Stimulated activated CD4-positive, alpha-beta T cell treated with anti-CD3 and anti-CD28 coated beads, Interleukin-15, amount 100 ng/mL, for 1 hour (primary cell): ENCODE measurements at places on chromosomes 4 and X.

DNA sequence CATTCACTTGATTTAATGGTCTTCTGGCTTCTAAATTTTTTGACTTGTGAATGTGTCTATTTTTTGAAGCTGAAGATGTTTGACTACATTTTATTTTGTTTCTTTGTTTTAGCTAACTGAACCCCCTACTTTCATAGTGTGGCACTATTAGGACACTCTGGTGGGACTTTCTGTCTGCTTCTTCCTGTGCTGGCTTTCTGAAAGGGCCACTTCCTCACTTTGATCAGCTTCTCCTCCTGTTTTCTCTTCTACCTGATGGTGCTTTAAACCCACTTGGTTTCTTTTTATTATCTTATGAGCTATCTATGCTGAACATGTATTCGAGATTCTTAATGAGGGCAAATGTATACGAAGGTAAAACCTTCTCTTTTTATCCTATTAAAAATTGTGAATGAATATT, 186.1 kb upstream of the CASK start:
- DNase-seq = no peak

GRCh38 chrX:150362599-150363481, at the start of gene MAMLD1:
Gene MAMLD1 (plus strand): TSS chrX:150363317. CDS start chrX:150445517, 82,200 bp downstream.
- DNase-seq = no peak

- DNase-seq = no peak
Measured at GRCh38 chr4:99190336-99190735, 28.7 kb downstream of the ADH6 start.

DNA sequence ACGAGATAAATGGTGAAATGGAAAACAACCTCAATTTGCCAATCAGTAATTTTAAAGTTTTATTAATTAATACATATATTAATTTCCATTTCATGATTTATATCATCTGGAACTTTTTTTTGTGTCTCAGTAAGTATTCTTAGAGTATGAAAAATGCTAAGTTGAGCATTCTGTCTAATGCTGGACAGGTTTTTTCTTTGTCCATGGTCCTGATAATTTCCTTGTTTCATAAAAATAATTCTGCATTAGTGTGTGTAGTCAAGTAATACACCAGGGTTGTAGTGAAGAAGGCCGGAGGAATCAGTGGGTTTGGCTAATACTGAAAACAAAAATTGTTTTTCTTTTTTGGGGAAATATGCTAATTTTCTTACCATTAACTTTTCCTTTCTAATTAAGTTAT, 9.9 kb downstream of the ANAPC4 start:
- DNase-seq = no peak

- DNase-seq = no peak
Measured at GRCh38 chr4:38948551-38948950, 80.9 kb downstream of the FAM114A1 start.

- no peak for DNase-seq
Measured at GRCh38 chrX:71118985-71119535, 664 bp downstream of the MED12 start.

DNA sequence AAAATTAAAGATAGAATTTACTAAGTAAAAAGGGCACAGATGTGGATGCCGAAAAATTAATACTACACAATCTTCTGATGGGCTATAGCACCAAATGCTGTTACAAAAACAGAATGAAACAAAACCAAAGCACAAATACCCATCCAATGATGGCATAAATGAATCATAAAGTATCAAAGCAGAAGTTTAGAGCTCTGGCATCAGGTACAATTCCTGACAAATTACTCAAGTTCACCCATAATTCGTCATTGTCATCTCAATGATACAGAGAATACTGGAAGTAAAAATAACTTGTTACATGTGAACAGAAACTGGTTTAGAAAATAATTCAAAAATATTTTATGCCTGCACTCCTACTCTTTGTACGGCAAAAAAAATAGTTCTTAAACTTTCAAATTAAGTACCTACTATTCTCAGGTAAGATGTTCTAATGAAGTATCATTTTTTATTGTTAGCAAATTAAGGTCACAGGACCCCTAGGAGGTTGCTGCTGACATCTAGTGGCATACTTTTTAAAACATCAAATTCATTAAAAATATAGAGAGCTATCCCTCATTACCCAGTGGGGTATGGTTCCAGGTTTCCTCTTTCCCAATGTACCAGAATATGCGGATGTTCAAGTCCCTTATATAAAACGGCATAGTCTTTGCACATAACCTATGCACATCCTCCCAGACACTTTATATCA, 126.1 kb downstream of the INPP4B start:
- DNase-seq = no peak

DNA sequence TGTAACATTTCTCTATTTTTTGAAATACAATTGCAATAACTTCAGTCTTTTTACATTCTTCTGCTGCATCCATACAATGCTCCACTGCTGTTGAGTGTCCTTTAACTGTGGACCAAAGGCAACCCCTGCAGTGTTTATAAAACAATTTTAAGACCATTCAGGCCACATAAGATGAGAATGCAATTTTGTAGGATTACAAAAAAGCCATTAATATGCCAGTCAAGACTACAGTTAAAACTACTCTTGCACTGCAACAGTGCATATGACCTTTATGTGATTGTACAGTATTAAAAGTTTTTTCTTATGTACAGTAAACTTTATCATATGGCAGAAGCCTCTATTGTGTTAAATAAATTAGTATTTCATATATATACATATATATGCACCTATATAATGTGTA, 55.7 kb upstream of the ATOH1 start:
- no peak for DNase-seq

DNA sequence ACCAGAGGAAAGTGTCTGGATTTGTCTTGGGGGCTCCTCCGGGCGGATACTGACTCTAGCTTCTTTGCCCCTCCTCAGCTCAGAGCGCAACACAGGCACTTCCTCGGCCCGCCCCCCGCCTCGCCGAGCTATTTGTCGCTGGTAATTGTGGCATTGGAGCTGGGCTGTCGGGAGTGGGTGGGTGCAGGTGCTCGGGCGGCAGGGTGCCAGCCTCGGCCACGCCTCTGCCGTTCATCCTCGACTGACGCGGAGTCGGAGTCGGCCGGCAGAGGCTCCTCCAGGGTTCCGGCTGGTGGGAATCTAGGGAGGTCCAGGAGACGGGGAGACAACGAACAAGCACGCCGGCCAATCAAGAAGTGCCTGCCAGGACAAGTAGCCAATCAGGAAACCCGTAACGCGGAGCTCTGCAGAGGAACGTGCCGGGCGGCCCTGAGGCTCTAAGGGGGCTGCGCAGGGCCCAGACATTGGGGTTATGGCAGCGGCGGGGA, 3.9 kb upstream of the SYN1 start:
- DNase-seq = peak; percentile 14

- no peak for DNase-seq
Measured at GRCh38 chrX:20254712-20255299, 11.9 kb downstream of the RPS6KA3 start.

GRCh38 chr4:185683222-185683621, 128.8 kb downstream of the SORBS2 start:
- DNase-seq = no peak

- DNase-seq = peak; percentile 9
Measured at GRCh38 chrX:133792198-133792953, 193.0 kb downstream of the GPC3 start.

GRCh38 chr4:2798399-2799223, 5.7 kb downstream of the SH3BP2 start:
- DNase-seq = no peak

DNA sequence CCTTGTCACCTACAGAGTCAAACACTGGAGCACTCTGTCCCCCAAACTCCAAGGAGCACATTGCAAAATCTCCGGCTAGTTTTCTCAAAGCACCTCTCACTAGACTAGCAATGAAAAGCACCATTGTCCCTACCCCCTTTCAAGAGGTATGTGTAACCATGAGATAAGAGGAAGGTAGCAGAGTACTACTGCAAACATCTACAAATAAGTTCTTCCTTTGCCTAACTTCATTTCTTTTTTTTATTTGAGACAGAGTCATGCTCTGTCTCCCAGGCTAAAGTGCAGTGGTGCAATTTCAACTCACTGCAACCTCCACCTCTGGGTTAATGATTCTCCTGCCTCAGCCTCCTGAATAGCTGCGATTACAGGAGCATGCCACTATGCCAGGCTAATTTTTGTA, 17.7 kb downstream of the PPP4R3C start:
- DNase-seq = no peak

DNA sequence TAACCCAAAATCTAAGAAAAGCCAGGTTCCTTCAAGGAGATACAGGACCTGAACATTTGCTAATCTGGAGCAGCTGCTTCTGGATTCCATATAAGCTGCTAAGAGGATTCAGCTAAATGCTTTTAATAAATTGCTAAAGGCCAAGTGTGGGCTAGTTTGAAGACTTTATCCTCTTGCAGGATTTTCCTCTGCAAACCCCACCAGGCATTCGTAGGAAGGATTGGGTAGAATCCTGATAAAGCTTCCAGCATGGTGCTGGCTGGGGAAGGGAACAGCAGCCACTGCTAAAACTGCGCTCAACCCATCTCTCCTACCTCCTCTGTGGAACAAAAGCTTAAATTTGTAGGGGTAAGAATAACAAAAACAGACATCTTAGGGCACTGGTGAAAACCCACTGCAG, 61.3 kb upstream of the TAB3 start:
- no peak for DNase-seq

GRCh38 chr4:112516066-112516470, at the start of gene NEUROG2:
Gene NEUROG2 (minus strand): TSS chr4:112516180. CDS start chr4:112515475, 705 bp downstream.
- no peak for DNase-seq

DNA sequence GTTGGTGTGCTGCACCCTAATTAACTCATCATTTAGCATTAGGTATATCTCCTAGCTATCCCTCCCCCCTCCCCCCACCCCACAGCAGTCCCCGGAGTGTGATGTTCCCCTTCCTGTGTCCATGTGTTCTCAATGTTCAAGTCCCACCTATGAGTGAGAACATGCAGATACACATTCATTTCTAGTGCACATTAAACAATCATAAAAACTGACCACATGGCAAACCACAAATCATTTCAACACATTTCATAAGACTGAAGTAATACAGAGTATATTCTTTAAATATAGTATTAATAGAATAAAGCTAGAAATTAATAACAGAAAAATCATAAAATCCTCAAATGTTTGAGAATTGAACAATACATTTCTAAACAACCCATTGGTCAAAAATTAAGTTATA, 34.1 kb downstream of the PRKG2 start:
- no peak for DNase-seq

GRCh38 chrX:107827030-107827831, 1.6 kb downstream of the MID2 start:
- no peak for DNase-seq

DNA sequence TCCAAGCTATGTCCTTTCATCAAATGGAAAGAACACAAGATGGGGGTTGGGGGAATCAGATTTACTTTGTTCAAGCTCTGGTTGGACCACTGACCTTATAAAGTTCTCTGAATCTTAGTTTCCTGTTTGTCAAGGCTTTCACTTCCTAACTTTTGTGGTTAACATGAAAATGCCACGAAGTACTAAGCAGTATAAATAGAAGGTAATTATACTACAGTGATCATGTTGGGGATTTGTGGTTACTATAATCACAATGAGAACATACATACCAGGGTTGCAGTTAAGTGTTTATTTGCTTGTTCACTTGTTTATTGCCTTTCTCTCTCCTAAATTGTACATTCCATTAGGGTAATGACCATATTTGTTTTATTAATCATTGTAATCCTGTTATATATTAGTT, 53.2 kb downstream of the SPRY1 start:
- DNase-seq = no peak

DNA sequence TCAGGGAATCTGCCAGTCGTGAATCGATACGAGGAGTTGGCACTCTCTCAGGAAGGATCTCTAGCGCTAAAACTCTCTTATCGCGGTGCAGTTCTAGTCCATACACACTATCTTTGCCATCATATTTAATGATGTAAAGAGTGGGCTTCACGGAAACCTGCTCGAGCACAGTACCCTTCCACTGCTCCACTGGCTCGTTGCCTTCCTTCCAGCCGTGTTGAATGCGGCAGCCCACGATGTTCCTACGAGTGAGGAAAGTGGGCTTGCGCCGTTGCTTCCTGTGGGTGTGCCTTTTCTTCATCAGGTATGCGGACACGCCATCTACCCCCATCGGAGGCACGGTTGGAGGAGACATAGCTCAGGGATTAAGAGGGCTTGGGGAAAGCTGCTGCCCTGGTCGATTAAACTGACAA, 661 bp downstream of the SPIN4 start:
- DNase-seq = no peak

DNA sequence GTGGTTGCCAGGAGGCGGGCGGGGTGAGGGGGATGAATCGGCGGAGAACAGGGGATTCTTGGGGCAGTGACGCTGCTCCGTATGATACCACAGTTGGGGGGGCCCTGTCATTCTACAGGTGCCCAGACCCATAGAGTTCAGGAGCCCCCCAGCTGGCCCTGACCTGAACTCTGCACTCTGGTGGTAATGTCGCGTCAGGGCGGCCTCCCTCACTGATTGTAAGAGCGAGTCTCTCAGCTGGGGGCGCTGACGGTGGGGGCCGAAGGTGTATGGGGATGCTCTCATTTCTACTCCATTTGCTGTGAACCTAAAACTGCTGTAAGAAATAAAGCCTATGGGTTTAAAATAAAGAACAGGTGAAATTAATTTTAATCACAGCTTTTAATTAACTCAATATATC, 91.8 kb upstream of the PSAPL1 start:
- no peak for DNase-seq

DNA sequence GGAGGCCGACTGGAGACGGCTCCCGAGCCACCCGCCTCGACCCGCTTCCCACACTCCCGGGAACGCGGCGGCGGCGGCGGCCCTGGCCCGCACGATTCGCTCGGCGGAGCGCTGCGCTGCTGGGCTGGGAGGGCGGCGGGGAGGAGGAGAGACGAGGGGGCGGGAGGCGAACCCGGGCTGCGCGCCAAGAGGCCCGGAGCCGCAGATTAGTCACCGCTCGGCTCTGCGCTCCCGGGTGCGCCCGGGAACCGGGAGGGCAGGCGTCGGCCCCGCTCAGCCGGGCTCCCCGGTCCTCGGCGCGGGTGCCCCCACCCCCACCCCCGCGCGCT, 11.2 kb upstream of the BCOR start:
- DNase-seq = no peak

- no peak for DNase-seq
Measured at GRCh38 chr4:78654807-78655206, 103.2 kb downstream of the ANXA3 start.

GRCh38 chrX:33205321-33205720, 6.0 kb downstream of the DMD start:
- no peak for DNase-seq

DNA sequence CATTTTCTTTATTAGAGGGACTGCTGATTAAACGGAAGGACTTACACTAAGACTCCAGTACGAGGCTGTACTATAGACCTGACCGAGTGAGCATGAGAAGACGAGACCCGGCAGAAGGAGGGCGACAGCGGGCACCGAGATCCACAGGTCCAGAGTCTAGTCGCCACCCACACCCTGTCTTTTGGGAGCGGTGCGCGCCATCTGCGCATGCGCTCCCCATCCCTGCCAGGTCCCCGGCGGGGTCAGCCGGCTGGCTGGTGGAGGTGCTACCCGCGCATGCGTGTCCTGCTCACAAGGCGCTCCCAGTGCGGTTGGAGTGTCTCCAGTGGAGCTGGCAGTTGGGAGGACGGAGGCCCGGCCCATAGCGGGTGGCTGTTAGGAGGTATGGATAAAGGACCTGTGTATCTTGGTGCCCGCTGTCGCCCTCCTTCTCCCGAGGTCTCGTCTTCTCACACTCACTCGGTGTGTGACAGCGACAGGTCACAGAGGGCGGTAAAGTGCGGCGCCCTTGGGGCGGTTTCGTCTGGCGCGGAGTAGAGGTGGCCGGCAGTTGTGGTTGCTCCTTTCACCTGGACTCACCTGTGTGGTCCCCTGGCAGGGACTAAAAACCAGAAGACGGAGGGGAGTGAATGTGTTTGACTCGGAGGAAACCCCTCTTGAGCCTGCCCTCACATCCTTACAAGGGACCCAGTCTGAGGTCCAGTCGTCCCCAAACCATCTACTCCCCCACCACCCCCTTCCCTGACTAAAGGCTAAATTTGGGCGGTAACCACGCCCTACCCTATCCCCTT, 7.6 kb upstream of the HSD17B10 start:
- peak; percentile 58 for DNase-seq
